ENCODE measurements at places on chromosomes 16 and 17.

DNA sequence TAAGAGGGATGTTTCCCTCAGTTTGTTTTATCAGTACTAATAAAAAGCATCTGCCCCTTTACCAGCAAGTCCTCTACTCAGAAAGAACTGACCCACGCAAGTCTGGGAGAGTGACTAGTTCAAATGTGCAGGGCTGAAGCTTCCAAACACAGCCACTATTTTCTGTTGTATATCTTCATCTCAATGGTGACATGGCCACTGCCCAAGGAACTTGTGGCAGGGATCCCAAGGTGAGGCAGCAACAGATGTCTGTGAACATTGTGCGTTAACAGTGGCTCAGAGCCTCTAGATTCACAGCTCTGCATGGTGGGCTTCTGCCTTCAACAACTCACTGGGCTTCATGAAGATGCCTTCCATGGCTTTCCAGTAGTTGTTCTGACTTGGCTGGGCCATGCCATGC is 3.7 kb upstream of the BLTP2 start:
- peaks cover 26% of the 10 kb centered on the region for H3K4me1 ChIP-seq
- H3K4me3 ChIP-seq = no peak overlapping the region
- DNase-seq = no peak
- no peaks in the 10 kb centered on the region for H3K27me3 ChIP-seq

GRCh38 chr16:50830698-50831097 is 88.8 kb downstream of the CYLD start:
- DNase-seq = no peak
- no peaks in the 10 kb centered on the region for H3K27me3 ChIP-seq
- H3K4me3 ChIP-seq = no peak overlapping the region
- no peaks in the 10 kb centered on the region for H3K4me1 ChIP-seq
- H3K27ac ChIP-seq = no peak overlapping the region

- H3K27ac ChIP-seq = no peak overlapping the region
- H3K4me3 ChIP-seq = no peak overlapping the region
- peaks cover 34% of the 10 kb centered on the region for H3K4me1 ChIP-seq
- H3K36me3 ChIP-seq = no peaks in the 10 kb centered on the region
- no peak for DNase-seq
Measured at GRCh38 chr17:7024402-7024785, 1.5 kb downstream of the BCL6B start.

DNA sequence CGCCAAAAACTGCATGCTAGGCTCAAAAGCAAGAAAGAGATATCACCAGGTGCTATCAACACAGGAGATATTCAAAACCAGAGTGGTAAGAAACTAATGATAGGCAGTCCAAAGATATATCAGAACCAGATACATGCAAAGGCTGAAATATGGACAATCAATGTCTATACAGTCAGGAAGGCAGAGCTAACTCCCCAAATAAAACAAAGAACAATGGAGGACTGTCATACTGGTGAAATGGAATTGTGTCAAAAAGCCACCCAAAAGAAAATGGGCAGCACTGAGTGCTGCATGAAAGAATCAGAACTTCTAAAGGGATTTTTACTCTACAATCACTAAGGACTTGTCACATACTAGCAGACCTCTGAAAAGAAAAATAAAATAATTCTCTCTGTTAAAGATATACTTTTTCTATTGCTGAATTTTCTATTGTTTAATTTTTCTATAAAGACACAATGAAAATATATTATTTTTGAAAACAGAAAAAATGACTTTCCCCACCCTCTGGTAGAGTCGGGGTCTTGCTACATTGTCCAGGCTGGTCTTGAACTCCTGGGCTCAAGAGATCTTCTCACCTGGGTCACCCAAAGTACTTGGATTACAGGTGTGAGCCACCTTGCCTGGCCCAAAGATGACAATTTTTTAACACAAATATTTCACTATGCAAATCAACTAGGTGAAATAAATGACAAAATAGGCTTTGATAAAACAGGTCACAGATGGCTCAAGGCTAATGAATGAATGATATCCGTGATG is 98.2 kb downstream of the USP32 start:
- no peak overlapping the region for H3K27ac ChIP-seq
- no peak overlapping the region for H3K4me3 ChIP-seq
- DNase-seq = no peak
- H3K36me3 ChIP-seq = no peaks in the 10 kb centered on the region
- no peaks in the 10 kb centered on the region for H3K4me1 ChIP-seq

DNA sequence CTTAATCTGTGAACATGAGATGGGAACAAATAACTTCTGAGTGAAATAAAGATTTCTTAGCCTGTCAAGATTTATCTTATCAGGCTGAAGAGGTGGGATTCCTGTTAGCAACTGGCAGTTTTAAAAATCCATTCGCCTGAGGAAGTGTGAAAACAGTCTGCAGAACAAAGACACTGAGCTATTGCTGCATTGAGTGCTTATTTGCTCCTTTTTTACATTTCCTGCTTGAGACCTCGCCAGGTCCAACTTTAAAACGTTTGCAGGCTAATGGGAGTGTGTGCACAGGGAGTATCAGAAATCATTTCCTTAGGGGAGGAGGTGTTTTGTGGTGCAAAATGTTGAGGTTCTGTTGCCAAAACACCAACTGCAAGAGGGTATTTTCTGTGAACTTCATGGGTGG is 957.8 kb upstream of the RBFOX1 start:
- no peak for DNase-seq
- H3K36me3 ChIP-seq = no peaks in the 10 kb centered on the region
- no peaks in the 10 kb centered on the region for H3K4me1 ChIP-seq
- H3K27ac ChIP-seq = no peak overlapping the region
- H3K4me3 ChIP-seq = no peak overlapping the region
- peaks cover 2% of the 10 kb centered on the region for H3K27me3 ChIP-seq

DNA sequence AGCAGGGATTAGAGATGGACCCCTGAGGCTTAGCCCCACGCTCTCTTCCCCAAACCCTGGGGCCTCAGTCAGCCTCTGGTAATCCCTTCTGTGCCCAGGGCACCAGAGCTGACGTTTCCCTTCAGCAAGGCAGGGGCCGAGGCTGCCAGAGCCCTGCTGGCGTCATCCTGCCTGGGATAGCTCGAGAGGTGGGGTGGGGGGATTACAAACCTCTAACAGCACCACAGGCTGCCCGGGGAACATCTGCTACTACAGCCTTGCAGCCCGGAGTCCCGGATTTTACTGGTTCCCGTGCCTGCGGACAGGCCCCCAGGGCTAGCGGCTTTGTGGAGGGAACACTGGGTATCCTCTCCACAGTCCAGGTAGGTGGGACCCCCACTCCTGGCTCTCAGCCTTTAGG is at the start of gene AANAT:
Gene AANAT (plus strand): TSS at position 238 of the 400 bp plus-strand sequence. CDS start 1,144 bp downstream, outside the sequence.
- H3K36me3 ChIP-seq = peaks cover 9% of the 10 kb centered on the region
- no peak within 1 kb of the TSS for H3K27ac ChIP-seq
- H3K27me3 ChIP-seq = no peaks in the 10 kb centered on the region
- DNase-seq = no peak
- peaks cover 6% of the 10 kb centered on the region for H3K4me1 ChIP-seq

- DNase-seq = no peak
- H3K27me3 ChIP-seq = no peaks in the 10 kb centered on the region
- H3K4me1 ChIP-seq = no peaks in the 10 kb centered on the region
- no peaks in the 10 kb centered on the region for H3K36me3 ChIP-seq
Measured at GRCh38 chr16:6356911-6357310, 975.7 kb upstream of the RBFOX1 start.

All from T-cell (primary cell).